ENCODE measurements at places on chromosomes 1 and 21.

GRCh38 chr1:109113590-109114341 lies at the start of gene ELAPOR1:
Gene ELAPOR1 (plus strand): TSS chr1:109114115. CDS start chr1:109114184, 69 bp downstream.
- DNase-seq: no peak

- DNase-seq: no peak
Measured at GRCh38 chr1:31063631-31064030, 1.9 kb downstream of the PUM1 start.

GRCh38 chr1:26434161-26434752 lies 2.1 kb downstream of the DHDDS start:
- DNase-seq: no peak

GRCh38 chr1:229408458-229409037 lies 25.3 kb downstream of the ACTA1 start:
- no peak for DNase-seq

DNA sequence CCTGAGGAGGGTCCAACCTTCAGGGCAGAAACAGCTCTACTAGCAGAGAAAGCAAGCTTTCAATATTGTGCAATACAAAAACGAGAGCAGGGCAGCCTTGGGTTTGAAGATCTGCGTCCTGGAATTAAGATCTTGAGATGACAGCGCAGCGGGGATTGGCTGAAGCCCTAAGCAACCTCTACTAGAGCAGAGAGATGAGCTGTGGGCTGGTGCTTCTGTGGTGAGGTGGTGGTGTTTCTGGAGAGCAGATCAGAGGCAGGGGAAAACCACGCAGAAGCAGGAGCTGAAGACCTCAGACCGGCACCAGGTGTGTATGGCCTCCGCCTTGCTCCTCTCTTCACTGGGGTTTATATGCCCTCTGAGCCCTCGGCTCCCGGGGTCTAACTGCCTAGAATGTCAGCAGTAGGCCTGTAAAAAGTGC lies 12.5 kb downstream of the TRAF3IP3 start:
- no peak for DNase-seq

GRCh38 chr1:58353168-58353567 lies 193.4 kb downstream of the OMA1 start:
- no peak for DNase-seq

DNA sequence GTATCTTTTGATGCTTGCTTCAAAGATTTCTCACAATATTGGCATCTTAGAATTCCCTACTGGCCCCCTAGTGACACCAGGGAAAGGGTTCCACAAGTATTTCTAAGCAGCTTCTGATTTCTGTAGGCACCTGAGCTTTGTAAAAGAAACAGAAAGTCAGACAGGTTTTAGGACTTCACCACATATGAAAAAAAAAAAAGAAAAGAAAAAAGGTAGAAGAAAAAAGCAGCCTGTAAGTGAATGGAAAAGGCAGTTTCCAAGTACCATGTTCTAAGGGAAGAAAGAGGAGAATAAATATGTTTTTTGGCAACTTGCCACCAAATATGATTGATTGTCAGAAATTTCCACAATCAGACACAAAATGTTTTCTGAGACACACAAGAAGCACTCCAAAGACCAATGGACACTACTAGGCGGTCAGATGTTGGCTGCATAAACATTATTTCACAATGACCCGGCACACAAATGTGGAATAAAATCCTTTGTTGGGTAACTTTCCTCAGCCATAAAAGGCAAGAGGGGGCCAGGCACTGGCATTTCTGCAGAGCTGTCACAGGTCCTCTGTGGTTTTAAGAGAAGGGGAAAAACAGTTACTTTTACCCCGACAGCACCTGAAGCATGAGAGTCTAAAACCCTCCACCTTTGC lies 12.7 kb upstream of the CPLANE2 start:
- DNase-seq: peak; percentile 57

- no peak for DNase-seq
Measured at GRCh38 chr1:29280409-29281131, 44.2 kb downstream of the PTPRU start.

- no peak for DNase-seq
Measured at GRCh38 chr1:114062477-114063099, 83.3 kb downstream of the OLFML3 start.

GRCh38 chr1:211944733-211945500 lies 90.4 kb downstream of the INTS7 start:
- no peak for DNase-seq

Measured in BJ (cell line).